A172 (cell line): ENCODE measurements at places on chromosomes 2 and 18. TPM values are rescaled to one million over a fixed set of nuclear protein-coding genes. Genes with fewer than 3 reads are reported as not detected.

The TCF4 gene
- 55.0 and 100.0 TPM in 2 replicates for total RNA-seq

The DUSP19 gene
- total RNA-seq, result 2.5 and 3.2 TPM in 2 replicates

The CHST10 gene
- 24.2 and 42.6 TPM in 2 replicates for total RNA-seq

The HOXD12 gene
- not detected in 2 replicates for total RNA-seq

DNA sequence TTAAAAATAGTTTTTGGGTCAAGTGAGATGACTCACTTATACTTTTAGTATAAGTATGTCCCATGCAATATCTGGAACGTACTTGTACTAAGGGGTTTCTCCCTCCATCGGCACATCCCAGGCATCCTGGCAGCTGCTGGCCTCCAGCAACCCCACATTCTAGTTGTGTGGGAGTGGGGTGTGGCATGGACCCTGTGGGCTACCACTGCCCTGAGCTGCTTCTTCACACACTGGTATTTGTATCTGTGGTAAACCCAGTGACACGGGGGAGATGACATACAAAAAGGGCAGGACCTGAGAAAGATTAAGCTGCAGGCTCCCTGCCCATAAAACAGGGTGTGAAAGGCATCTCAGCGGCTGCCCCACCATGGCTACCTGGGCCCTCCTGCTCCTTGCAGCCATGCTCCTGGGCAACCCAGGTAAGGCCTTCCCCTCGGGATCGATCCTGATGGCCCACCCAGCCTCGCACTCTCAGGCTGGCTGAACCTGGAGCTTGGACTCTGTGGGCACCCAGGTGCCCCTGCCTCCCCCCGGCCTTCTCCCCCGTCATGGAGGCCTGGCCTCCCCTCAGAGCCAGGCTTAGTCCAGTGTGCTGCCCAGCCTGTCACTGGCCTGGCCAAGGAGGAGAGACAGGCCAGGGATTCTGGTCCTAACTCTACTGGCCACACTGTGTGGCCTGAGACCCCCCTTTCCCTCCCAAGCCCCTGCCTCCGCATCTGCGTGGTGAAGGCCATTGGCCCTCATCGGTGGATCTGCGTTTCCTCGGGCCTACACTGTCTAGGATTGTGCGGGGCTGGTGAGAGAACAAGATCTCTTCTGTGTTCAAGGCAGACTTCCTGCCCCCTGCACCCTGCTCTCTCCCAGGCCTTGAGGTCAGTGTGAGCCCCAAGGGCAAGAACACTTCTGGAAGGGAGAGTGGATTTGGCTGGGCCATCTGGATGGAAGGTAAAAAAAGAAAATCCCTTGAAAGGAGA lies at the start of gene GNLY:
TSS of gene GNLY (plus strand) at position 307 of the 974 bp plus-strand sequence. CDS start at position 368, 61 bp downstream.
- DNase-seq, result no peak

GRCh38 chr2:207939342-207940108 lies 85.8 kb downstream of the PLEKHM3 start:
- DNase-seq, result no peak

- DNase-seq, result no peak
Observed at GRCh38 chr2:134161170-134161547, 92.7 kb upstream of the MGAT5 start.

DNA sequence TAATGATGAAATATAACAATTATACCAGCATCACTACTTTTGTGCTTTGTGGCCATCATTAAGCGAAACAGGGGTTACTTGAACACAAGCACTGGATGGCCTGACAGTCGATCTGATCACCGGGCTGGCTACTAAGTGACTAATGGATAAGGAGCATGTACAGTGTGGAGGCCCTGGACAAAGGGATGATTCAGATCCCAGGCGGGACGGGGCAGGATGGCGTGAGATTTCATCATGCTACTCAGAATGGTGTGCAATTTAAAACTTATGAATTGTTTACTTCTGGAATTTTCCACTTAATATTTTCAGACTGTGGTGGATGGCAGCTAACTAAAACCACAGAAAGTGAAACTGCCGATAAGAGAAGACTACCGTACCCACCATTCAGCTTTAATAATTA lies 7.0 kb upstream of the CLIP4 start:
- DNase-seq, result peak; percentile 91

GRCh38 chr2:149185942-149186490 lies 144.4 kb upstream of the LYPD6 start:
- no peak for DNase-seq

DNA sequence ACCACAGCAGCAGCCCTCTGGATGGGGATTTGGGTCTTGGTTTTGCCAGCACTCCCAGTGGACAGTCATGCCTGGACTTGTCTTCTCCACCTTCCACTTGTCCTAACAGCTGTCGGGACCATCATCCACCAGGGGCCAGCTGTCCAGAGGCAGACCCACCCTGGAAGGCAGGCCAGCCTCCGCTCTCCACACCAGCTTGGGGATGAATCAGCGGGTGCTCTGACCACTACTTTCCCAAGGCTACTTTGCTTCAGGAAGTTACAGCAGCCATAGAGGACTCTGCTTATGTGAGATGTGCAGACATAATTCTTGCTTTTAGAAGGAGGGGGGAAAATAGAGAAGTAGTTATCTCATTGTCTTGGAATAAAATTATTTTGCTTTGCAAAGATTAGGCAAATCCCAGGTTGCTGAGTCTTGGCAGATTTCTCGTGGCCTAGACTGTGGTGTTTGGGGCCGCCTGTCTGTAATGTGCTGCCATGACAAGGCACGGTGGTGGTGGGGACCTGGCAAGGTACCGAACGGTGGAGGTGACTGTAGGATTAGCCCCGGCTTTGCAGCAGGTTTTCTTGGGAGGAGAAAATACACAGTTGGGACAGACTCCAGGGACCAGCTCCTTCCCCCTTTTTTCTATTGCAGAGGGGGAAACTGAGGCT lies 148.7 kb downstream of the AGAP1 start:
- peak; percentile 17 for DNase-seq

DNA sequence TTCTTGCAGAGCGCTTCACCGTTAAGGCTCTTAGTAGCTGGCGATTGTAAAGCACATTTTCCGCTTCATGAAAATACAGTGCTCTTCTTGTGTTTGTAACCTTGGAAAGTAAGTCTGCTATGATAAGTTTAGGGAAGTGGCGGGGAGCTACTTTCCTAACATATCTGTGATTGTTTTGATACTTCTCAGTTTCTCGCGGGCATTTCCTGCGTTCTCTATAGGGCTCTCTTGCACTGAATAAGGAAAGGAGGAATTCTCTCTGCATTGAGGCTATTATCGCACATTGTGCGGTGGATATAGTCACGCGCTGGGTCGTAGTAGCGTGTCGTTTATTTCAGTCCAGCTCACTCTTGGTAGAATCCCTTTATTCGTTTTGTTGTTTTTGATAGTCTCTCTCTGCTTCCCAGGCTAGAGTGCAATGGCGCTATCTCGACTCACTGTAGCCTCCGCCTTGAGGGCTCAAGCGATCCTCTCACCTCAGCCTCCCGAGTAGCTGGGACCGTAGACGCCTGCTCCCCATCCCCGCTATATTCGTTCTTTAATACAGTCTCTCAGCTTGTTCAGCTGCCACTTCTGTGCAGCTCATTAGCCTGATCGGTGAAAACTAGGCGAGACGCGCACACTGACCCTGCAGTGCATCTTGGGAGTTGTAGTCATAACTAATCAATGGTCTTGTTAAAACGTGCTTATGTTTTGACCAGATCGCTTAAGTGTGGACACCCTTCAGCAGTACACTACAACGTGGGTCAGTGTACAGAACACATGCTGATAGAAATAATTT lies 1.0 kb upstream of the PPP4R3B start:
- DNase-seq, result peak; percentile 45

- DNase-seq, result no peak
Observed at GRCh38 chr2:195587966-195588365, 69.1 kb upstream of the SLC39A10 start.

GRCh38 chr2:181465676-181466375 lies 8.6 kb downstream of the ITGA4 start:
- DNase-seq, result peak; percentile 10

DNA sequence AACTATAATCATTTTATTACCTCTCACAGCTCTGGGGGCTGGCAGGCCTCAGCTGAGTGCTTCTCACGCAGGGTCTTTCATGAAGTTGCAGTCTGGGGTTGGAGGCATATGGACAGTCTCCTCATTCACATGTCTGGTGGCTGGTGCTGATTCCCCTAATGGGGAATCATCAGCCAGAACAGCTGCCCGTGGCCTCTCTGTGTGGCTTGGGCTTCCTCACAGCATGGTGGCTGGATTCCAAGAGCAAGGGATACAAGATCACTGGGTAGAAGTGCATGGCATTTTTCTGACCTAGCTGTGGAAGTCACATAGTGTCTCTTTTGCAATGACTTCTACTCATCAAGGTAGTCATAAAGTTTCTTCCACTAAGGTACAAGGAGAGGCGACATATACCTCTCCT lies 59.0 kb upstream of the LAPTM4A start:
- DNase-seq, result no peak
